ENCODE measurements at places on chromosomes 13 and 19.

- no peak for DNase-seq
These were observed 40.6 kb upstream of the KLF12 start for GRCh38 chr13:74174810-74175209.

- DNase-seq = no peak
These were observed 388.1 kb upstream of the PRR20A start for GRCh38 chr13:56752636-56753035.

GRCh38 chr13:50069261-50069660 lies 54.0 kb downstream of the KCNRG start:
- DNase-seq = no peak

- DNase-seq = no peak
These were observed 98.3 kb downstream of the SLITRK6 start for GRCh38 chr13:85700906-85701305.

- DNase-seq = no peak
These were observed 2.0 kb downstream of the UHRF1 start for GRCh38 chr19:4911314-4911713.

All from T follicular helper cell (primary cell).